ENCODE measurements at places on chromosomes 4 and X. TPM values are rescaled to one million over a fixed set of nuclear protein-coding genes. Genes with fewer than 3 reads are reported as not detected.

GBA3 gene
- total RNA-seq = not detected

ARMCX4 gene
- 19.3 TPM for total RNA-seq

DNA sequence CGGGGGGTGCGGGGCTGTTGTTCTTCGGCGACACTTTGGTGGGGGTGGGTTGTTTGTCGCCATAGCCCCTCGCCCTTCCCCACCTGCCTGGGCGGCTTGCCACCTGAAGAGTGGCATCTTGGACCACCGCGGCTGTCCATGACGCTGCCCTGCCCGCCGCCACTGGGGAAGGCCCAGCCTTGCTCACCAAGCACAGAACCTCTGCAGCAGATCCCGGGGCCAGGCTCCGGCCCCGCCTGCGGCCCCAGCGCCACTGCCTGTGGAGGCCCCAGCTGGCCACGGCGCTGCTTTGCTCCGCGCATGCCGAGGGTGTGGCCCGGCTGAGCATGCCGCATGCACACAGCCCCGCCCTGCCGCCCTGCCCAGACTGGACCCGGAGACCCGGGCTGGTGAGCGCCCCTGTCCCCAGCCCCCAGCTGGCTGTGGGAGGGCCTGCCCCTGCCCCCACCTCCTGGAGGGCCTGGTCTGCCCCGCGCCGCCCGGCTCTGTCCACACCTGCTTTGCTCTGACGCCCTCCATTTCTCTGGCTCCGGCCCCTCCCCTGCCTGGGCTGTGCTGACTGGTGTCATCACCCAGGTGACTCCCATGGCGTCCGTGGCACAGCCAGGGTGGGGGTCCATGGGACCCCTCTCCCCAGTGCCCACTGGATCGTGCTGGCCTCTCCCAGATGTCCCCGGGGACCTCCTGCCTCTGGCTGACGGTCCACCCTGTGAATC is 5.3 kb downstream of the NAT8L start:
- DNase-seq = no peak

DNA sequence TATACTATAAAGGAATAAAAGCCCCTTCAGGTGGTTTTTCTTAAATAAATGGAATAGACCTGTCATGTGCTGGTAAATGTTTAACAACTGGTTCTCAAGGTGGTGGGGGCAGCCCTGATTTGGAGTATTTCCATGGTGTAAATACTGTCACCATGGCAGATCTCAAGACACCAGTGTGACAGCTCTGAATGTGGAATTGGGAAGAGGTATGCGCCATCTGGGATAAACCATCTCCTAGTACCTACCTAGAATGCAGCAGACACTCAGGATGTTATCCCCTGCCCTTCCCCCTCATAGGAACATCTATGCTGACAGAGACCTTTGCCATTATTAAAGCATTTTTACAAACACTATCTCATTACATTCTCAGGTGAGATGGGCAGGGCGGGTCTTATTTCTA is 26.4 kb upstream of the TMSB4X start:
- DNase-seq = no peak

Measured in thoracic aorta (tissue), 2 donors.